ENCODE measurements at places on chromosomes 13 and 19.
A peak's percentile ranks its signal among the peaks of the same experiment; 100 is the strongest.

- peak; percentile 94 for DNase-seq
Measured at GRCh38 chr13:113411216-113412023, 41.9 kb downstream of the ADPRHL1 start.

GRCh38 chr19:43425567-43426392 is 11.1 kb downstream of the TEX101 start:
- DNase-seq = peak; percentile 71

GRCh38 chr19:14056069-14056666 is 5.7 kb downstream of the PALM3 start:
- no peak for DNase-seq

GRCh38 chr19:6532244-6532999 is 1.6 kb downstream of the TNFSF9 start:
- no peak for DNase-seq

- DNase-seq = peak; percentile 89
Measured at GRCh38 chr19:48999481-49000325, 6.0 kb downstream of the RUVBL2 start.

- DNase-seq = no peak
Measured at GRCh38 chr19:29837448-29837981, 25.7 kb downstream of the CCNE1 start.

- DNase-seq = no peak
Measured at GRCh38 chr19:47760632-47760999, 15.3 kb downstream of the NOP53 start.

DNA sequence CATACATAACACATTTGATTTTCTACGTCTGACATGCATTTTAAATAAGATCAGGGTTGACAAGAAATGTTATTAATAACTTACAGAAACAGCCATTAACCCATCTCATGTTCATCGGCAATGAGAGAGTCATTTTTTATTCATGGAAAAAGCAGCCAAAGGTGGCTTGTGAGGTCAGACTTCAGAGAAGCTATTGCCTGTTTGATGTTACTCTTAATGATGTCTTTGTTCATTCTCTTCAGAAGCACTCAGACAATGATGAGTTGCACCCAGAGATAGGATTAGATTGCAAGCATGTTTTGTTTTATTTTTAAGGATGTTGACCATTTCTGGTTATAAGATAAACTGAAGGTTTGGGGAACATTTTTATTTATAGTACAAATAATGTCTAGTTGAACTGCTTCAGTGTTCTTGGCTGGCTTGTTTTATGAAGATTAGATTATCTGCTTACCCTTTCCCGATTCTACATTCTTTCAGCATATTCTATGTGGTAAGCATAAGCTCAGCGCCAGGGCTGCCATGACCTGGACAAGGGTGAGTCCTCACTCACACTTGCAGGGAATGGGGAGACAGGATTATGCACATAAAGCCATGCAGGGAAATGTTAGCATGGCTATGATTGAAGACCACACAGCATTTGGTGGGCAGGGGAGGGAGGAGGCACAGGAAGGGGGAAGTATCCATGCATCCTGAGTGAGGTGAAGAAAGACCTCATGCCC is 288.1 kb downstream of the MTUS2 start:
- DNase-seq = no peak

GRCh38 chr19:925526-926322 is at the start of gene ARID3A:
Gene ARID3A, plus strand, starts transcription at chr19:926035. Its CDS starts 3,494 bp downstream, at chr19:929529.
- peak; percentile 93 for DNase-seq

GRCh38 chr13:28420704-28421103 is 74.2 kb downstream of the FLT1 start:
- DNase-seq = no peak

- DNase-seq = no peak
Measured at GRCh38 chr19:51431124-51431523, 13.7 kb upstream of the SIGLEC10 start.

GRCh38 chr13:75872980-75873379 is 236.8 kb downstream of the LMO7 start:
- no peak for DNase-seq

DNA sequence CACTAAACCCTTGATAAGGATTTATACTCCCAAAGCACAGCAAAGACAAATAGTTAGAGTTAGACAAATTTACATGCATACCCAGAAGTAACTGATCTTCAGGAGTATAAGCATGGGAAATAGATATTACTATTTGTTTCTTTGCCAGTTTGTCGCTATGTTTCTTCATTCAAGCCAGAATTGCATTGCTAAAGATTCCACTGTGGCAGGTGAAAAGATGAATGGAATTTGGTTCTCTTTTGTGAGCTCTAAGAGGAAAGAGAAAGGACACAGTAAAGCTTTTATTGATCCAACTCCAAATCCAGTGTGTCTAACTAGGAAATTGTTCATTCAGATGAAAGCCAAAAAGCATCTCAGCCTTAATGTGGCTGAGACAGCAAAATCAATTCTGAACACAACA is 292.3 kb upstream of the SPRY2 start:
- DNase-seq = peak; percentile 10

GRCh38 chr19:13619203-13619632 is 112.9 kb upstream of the CACNA1A start:
- DNase-seq = no peak

DNA sequence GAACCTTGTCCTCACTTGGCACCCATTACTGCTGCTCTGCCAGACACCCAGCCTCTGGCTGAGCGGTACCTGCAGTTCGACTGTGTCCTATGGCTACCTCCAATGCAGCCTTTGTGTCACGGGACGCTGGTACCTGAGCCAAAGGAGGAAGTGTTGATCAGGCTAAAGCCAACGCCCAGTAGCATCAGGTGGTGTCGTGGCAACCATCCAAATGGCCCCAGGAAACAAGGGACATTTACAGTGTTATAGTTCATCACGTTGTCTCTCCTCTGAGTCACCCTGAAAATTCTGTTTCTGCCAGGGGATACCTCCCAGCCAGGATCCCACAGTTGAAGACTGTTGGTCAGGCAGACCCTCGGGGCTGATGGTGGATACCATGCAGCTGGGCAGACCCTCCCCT is 10.1 kb downstream of the RHPN2 start:
- DNase-seq = no peak

Data from astrocyte of the hippocampus (primary cell).